Glomerular endothelial cell (primary cell): ENCODE measurements at places on chromosomes 6 and 20.

GRCh38 chr20:60690771-60691170 is 561.3 kb upstream of the CDH4 start:
- no peak for DNase-seq

DNA sequence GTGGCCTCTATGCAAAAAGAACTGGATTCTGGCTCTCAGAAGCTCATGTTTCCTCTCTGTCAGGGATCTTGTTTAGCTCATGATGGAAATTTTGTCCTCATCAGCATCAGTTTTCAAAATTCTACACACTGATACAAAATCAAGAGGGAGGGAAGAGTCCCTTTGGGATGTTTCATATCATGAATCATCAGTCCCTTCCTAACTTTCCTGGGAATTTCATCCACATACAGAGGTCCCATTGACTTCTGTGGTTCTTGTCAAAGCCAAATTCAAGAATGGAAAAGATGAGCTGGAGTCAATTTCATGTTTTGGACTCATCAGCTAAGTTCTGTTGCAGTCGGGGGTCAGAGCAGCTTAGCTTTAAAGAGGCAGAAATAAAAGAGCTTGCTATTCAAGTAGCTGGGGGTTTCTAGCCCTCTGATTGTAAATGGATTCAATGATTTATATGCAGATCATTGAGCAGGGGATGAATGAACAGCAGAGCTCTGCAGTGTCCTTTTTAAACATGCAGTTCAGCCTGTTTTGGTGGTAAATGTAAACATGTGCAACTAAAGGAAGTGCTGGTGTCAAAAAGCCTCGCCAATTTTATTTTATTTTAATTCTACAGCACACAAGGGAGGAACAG is 21.3 kb upstream of the TMEM14A start:
- no peak for DNase-seq

- no peak for DNase-seq
Measured at GRCh38 chr20:36145877-36146707, 8.4 kb upstream of the EPB41L1 start.

GRCh38 chr6:127878115-127878514 is 22.7 kb downstream of the THEMIS start:
- DNase-seq = no peak

- no peak for DNase-seq
Measured at GRCh38 chr20:38353316-38353715, 7.0 kb downstream of the LBP start.

GRCh38 chr6:134537146-134537555 is 219.2 kb upstream of the SGK1 start:
- DNase-seq = no peak

DNA sequence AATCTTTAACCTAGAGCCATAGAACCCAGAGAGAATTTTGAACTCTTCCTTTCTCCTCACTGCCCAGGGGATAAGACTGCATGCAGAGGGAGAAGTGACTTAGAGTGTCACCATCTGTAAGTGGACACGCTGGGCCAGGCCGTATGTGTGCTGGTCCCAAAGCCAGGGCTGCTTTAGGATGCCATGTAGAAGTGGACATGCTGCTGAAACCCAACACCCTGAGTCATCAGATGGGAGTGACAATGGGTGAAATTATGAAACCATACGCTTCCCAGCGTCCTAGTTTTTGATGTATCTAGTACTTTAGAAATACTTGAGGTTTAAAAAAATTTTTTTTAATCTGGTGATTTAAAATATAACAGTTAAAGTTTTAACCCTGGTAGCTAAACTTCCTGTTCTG is 191.1 kb downstream of the FNDC1 start:
- DNase-seq = no peak

GRCh38 chr6:111256646-111257045 is 169.3 kb downstream of the SLC16A10 start:
- DNase-seq = no peak
